ENCODE measurements at places on chromosomes 4 and X. TPM values are rescaled to one million over a fixed set of nuclear protein-coding genes. Genes with fewer than 3 reads are reported as not detected.

The TXK gene
- 6.4 TPM for total RNA-seq

The SLC6A14 gene
- total RNA-seq: not detected

The KLHL2 gene
- total RNA-seq: 27.0 TPM

The HDAC6 gene
- 49.9 TPM for total RNA-seq

The SHISA3 gene
- total RNA-seq: 0.08 TPM

Data from activated CD8-positive, alpha-beta memory T cell treated with anti-CD3 and anti-CD28 coated beads for 36 hours (primary cell).